Colonic mucosa (tissue), 4 donors: ENCODE measurements at places on chromosomes 2 and 18.
A peak's percentile ranks its signal among the peaks of the same experiment; 100 is the strongest.

DNA sequence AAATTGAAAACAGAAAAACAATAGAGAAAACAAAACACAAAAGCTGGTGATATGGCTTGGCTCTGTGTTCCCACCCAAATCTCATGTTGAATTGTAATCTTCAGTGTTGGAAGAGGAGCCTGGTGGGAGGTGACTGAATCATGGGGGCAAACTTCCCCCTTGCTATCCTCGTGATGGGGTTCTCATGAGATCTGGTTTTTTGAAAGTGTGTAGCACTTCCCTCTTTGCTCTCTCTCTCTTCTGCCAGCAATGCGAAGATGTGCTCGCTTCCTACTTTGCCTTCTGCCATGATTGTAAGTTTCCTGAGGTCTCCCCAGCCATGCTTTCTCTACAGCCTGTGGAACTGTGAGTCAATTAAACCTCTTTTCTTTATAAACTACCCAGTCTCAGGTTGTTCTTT is 112.3 kb upstream of the UXS1 start:
- DNase-seq: no peak

DNA sequence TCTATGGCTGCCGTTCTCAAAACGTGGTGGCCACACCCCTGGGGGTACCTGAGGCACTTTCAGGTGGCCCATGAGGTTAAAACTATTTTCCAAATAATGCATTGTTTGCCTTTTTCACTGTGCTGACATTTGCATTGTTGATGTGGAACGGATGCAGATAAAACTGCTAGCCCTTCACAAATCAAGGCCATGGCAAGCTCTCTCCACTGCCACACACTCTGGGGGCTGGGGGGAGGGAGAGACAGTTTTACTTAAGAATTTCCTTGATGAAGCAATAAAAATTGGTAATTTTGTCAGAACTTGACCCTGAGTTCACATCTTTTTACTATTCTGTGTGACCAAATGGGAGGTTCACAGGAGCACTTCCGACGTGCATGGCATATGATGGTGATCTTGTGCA is 22.0 kb upstream of the TGIF1 start:
- DNase-seq: no peak

DNA sequence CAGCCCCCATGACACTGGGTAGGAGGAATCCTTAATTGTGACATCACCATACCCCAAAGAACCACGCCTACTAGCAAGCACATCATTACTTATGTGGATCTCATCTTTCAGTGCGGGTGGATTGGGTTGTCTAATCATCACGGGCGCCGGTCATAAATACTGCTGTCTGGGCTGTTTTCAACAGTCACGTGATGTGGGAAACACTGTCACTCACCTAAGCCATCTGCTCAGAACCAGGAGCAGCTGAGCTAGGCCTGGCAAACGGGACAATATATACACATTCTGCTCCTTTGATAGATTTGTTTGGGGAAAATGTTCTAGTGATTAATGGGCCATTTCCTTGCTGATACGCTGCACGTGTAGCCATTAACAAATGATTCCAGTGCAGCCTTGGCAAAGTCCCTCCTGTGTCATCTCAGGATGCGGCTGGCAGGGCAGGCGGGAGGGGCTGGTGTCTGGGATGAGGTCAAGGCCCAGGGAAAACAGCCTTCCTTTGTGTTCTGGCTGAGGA is 145.9 kb upstream of the COPS8 start:
- DNase-seq: peak; percentile 12

DNA sequence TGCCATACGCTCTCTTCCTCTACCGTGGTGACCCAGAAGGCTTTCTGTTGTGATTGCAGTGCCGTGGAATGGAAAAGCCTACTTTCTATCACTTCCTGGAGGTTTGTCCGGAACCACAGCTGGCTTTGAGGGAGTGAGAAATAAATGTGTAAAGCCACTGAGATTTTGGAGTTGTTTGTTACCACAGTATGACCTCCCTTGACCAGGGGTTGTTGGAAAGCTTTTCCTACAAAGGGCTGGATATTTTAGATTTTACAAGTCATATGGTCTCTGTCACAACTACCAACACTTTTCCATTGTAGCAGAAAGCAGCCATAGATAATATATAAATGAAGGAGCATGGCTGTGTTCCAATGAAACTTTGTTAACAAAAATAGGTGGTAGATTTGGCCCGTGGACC is 70.3 kb downstream of the VAPA start:
- no peak for DNase-seq

DNA sequence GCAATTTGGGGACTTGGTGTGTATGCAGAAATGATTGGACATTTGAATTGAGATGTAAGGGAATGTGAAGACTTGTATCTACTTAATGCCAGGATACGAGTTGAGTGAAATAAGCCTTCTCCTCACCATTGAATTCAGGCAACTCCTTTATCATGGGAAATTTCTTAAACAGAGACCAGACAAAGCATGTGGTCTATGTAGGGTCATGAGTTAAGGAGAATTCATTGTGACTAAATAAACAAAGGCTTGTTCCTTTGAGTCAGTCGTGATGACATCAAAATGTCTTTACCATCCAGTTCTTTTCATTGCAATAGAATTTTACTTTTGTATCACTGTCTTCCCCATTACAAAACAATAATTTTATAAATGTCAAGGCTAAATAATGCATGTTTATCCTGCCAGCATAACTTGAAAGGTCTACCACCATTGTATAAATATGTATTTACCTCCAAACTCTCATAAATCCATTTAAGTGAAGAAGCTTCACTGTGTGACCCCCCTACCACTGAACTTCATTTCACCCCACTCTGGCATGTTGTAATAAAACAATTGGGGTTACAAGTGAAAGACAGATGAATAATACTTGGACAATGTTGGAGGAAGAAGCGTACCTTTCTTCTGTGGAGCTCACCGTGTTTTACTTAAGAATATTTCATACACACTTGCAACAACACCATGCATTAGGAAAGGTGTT is 149.4 kb downstream of the EPHA4 start:
- DNase-seq: no peak

DNA sequence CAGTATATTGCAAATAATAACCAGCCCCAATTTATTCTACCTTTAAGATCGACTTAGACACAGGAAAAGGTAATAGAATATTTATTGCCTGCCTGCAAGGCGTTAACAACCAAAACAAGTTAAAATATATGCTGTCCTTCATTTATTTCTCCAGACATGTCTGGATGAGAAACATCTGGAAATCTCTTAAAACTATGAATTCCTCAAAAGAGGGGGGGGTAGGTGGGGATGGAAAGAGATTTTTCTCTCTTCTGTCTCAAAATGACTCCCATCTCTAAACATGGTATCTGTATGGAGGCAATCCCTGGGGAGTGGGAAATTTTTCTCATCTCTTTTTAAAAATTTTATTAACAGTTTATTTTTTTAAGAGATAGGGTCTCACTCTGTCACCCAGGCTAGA is 113.0 kb downstream of the CDH2 start:
- no peak for DNase-seq

DNA sequence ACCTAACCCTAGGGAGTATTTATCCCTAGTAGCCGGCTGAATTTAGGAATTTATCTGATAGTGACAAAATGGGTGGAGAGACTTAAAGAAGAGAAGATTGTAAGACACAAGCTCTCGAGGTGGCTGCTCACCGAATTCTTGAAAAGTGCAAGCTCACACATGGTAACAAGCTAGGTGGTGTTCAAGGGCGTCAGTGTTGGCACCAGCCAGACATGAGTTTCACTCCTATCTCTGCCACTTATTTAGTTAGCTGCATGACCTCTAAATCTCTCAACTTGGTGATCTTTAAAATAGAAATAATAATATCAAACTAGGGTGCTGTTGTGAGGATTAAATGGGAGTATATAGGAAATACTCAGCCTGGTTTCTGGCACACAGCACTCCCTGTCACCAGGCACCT is 102.6 kb upstream of the APCDD1 start:
- DNase-seq: no peak

- DNase-seq: no peak
These were observed 84.0 kb downstream of the BMPR2 start for GRCh38 chr2:202460119-202460518.

DNA sequence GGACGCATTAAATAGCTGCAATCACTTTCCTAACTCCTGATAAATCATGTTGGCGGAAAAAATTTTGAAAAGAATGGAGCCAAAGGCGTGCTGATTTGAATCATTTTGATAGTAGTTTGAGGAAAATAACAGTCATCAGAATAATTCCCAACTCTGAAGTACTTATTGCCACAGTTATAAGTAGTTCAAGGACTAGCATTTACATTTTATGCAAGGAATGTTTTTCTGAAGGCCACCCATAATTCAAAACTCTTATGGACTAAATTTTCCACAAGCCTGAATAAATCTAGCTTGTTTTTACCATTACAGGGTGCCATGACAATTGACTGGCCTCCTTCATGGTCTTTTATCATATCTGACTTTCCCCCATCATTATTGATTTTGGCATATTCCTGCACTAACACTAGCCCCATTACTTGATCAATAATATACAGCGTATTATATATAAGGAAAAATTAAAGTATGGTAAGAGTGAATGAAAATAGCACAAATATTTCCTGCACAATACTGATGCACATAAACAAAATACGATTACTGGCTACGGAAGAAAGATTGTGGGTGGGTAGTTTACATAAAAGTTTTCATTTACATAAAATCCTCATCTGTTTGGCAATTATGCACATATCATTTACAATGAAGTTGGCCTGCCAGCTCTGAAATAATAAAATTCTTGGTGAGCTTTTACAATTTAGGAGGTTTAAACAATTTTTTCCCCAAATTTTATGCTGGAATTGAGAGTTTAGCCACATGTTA is 334.6 kb downstream of the ARL6IP6 start:
- DNase-seq: no peak

GRCh38 chr2:39568116-39568515 is 97.6 kb upstream of the TMEM178A start:
- DNase-seq: no peak

GRCh38 chr2:210287301-210287700 is 27.7 kb downstream of the MYL1 start:
- no peak for DNase-seq

DNA sequence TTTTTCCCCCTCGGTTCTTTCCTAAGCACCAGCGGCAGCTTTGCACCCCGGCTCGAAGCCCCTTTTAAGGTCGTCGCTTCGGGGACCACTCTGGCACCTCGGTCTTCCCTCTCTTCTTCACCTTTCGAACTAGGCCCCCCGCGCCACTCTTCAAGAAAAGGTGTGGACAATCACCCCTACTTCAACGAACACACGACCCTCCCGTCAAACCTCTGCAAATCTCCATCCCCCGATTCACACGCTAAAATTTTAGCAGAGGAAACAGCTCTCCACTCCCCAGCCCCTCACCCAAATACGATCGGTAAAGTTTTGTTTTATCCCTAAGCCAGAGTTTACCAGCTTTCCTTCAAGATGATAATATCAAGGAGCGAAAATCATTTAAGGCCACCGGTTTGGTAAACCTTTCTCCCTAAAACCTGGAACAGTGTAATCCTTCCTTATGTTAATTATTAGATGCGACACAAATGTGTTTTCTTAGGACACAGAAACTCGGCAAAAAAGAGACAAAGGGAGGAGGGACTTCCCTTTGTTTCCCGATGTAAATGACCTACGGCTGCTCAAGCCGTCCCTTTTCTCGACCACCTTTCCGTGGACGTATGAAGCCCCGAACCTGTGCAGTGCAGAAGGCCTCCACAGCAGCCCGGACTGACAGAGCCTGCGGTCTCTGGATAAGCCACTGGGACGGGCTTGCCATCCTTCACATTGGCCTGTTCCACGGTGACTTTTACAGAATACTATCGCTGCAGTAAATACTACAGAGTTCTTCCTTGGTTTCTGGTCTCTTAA is 85.2 kb downstream of the RBMS1 start:
- peak; percentile 31 for DNase-seq
